ENCODE measurements at places on chromosomes 4 and X. TPM values are rescaled to one million over a fixed set of nuclear protein-coding genes. Genes with fewer than 3 reads are reported as not detected.

Gene STOX2
- 9.2 TPM for polyA plus RNA-seq

Gene ANXA5
- polyA plus RNA-seq = 718 TPM

Gene MAP7D2
- polyA plus RNA-seq = 0.94 TPM

Gene PNMA6A
- 11.8 TPM for polyA plus RNA-seq

Gene TCEAL2
- 5.8 TPM for polyA plus RNA-seq

Gene CLCN4
- 2.2 TPM for polyA plus RNA-seq

Gene PITX2
- polyA plus RNA-seq = 147 TPM

Gene DNAAF6
- polyA plus RNA-seq = not detected

Gene PPARGC1A
- polyA plus RNA-seq = 6.7 TPM

Gene CSN1S1
- polyA plus RNA-seq = not detected

Gene CLIC2
- polyA plus RNA-seq = 0.71 TPM

Gene HDX
- polyA plus RNA-seq = 4.8 TPM

Gene TEX13D
- polyA plus RNA-seq = not detected

Gene MEPE
- polyA plus RNA-seq = not detected

Gene TMPRSS11F
- polyA plus RNA-seq = 0.50 TPM

Gene MSX1
- 30.4 TPM for polyA plus RNA-seq

Gene FAM184B
- not detected for polyA plus RNA-seq

Gene CCNQ
- polyA plus RNA-seq = 31.3 TPM

Gene LUZP4
- not detected for polyA plus RNA-seq

Gene FGFRL1
- polyA plus RNA-seq = 27.8 TPM

Gene GIMD1
- polyA plus RNA-seq = not detected

Gene DGKK
- not detected for polyA plus RNA-seq

Gene PHEX
- polyA plus RNA-seq = 0.16 TPM
